Stimulated activated CD4-positive, alpha-beta T cell treated with anti-CD3 and anti-CD28 coated beads, Interleukin-1b, Interleukin-23, amount 100 ng/mL, for 1 hour (primary cell): ENCODE measurements at places on chromosomes 16 and 17.

- DNase-seq = no peak
Observed at GRCh38 chr17:49278076-49278475, 47.5 kb upstream of the PHOSPHO1 start.

DNA sequence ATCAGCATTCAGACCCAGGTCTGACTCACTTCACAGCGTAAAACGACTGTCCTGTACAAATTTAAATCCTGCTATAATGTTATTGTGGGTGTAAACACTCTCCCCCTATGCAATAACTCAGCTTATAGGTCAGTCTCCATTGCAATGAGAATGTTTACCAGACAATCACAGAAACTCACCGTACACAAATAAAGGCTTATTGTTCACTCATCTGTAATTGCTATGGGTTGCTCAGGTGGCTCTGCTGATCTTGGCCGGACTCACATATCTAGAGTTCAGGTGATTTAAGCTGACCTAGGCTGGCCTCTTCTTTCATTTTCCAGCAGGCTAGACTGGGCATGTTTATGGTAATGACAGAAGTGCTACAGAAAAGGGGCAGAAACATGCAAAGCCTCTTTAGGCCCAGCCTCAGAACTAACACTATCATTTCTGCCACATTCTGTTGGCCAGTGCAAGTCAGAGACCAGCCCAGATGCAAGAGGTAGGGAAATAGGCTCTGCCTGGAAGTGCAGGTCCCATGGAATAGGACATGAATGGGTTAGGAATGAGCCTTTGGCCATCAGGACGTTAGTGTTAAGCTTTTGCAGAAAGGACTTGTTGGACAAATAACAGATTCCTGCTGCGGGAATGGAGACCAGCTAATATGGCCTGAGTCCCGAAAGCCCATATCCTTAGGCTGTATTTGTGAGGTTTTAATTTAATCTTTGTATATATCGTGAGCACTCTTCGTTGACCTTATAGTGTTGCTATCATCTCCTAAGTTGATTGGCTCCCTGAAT lies 44.0 kb downstream of the HLF start:
- no peak for DNase-seq

GRCh38 chr17:68344701-68345136 lies 53.4 kb downstream of the ARSG start:
- no peak for DNase-seq

DNA sequence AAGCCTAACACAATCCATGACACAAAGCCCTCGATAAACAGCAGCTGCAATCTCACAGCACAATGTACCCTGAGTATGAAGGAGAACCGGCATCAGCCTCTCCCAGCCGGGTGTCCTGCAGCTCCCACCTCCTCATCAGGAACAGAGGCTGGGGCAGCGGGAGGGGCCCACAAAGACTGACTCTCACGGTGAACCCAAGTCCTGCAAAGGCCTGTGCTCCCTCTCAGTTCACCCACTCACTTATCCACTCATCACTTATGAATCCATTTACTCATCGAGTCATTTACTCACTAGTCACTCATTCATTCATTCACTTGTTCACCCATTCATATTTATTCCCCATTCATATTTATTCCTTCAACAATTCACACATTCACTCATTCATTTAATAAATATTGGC lies 11.6 kb downstream of the ZNF423 start:
- no peak for DNase-seq

GRCh38 chr17:7047566-7047965 lies 3.7 kb upstream of the SLC16A11 start:
- no peak for DNase-seq

DNA sequence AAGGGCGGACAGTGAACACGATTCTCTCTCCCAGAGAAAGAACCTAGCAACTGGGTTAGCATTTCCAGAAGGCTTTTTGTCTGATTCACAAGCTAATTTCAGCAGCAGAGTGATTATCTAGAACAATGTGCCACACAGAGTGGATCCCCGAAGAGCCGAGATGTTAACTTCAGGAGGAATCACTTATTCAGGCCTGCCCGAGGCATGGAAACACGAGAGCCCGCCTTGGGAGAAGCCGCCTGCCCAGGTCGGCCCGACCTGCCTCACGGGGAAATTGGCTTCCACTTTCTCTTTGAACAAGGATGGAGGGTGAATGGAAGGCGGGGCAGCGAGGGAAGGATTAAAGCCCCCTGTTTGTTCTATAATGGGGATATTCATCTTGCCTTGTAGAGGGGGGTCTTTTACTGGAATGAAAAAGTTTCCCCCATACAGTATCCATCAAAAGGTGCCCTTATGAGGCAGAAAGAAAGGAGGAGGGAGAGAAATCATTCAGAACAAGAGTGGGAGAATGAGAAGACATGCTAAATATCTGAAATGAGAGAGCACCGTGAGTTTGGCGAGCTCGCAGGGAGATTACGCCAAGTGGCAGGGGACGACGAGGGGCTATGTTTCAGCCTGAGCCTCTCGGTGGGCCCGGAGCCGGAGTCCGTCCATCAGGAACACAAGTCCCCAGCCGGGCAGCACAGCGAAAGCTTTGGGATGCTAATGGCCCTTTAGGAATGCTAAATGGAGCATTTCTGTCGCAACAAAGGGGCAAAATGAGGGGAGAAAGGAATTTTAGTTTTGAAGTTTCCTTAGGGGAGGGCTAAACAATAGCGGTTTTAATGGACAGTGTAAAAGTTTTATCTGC lies 33.0 kb downstream of the NTN1 start:
- no peak for DNase-seq

DNA sequence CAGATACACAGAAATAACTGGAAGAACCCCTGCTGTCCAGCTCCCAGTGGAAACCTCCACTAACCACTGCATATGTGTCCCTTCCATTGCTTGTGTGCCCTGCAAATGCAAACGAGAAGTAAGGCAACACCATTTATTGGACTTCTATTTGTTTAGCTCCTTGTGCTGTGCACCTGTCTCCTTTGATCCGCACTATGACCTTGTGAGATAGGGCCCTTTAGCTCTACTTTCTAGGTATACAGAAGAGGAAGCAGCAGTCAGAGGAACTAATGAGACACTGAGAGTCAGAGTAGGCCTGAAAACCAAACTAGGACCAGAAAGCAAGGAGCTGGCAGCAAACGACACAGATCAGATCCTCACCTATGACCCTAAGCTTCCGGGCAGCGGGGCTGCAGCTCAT lies 22.4 kb downstream of the SOX9 start:
- DNase-seq = no peak
